Left ventricle myocardium inferior (tissue), 1 donor: ENCODE measurements at places on chromosomes 5 and 9. TPM values are rescaled to one million over a fixed set of nuclear protein-coding genes. Genes with fewer than 3 reads are reported as not detected.
A peak's percentile ranks its signal among the peaks of the same experiment; 100 is the strongest.

FBXL7 gene
- total RNA-seq, result 27.7 TPM

DNA sequence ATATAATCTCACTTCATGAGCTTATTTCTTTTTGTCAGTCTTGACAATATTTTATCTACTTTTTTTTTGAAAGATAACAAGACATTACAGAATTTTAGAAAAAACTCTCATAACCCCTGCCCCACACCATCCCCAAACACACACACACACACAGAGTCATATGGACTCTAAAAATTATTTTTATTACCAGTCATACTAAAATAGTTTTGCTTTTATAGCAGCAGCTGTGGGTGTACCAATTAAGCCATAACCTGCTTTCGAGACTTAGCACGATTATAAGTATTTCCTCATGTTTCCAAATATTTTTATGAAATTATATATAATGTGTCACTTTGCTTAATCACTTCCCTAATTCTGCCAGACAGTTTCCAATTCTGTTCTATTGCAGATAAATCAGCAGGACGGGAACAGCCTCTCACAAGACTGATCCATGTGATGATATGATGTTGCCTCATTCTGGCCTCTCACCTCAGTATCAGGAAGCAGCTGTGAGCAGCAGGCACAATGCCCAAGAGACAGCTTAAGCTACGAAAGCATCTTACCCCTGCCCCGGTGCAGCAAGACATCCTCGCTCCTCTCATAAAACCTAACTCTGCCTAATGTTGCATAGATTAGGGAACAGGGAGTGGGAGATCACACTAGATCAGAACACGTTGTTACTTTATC is 7.0 kb downstream of the PDCL start:
- peak; percentile 27 for DNase-seq

BAAT gene
- not detected for total RNA-seq

DNA sequence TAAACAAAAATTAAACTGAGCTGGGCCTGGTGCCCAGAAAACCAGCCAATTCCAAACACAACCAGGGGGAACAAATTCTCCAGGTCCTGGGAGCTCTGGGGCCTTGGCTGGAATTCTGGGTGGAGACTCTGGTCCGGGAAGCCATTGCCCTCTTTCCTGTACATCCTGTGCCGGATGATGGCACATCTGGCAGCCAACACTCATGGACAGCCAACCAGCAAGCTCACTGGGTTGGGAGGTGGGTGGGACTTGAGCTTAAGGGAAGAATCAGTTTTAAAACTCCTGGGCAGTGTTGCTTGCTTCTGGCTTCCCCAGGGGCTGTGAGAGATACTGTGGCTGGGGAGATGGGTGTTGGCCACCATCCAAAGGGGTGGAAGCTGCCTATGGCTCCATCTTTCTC is 56.1 kb downstream of the PCDH1 start:
- peak; percentile 35 for DNase-seq

- no peak for DNase-seq
These were observed 13.7 kb upstream of the LHX3 start for GRCh38 chr9:136218673-136219072.

PDE8B gene
- 5.9 TPM for total RNA-seq
